DMS53 (cell line): ENCODE measurements at places on chromosomes 11 and 22.

GRCh38 chr11:48180627-48181026, 36.0 kb upstream of the OR4B1 start:
- DNase-seq = no peak

GRCh38 chr11:100910808-100911207, 218.8 kb downstream of the PGR start:
- no peak for DNase-seq

DNA sequence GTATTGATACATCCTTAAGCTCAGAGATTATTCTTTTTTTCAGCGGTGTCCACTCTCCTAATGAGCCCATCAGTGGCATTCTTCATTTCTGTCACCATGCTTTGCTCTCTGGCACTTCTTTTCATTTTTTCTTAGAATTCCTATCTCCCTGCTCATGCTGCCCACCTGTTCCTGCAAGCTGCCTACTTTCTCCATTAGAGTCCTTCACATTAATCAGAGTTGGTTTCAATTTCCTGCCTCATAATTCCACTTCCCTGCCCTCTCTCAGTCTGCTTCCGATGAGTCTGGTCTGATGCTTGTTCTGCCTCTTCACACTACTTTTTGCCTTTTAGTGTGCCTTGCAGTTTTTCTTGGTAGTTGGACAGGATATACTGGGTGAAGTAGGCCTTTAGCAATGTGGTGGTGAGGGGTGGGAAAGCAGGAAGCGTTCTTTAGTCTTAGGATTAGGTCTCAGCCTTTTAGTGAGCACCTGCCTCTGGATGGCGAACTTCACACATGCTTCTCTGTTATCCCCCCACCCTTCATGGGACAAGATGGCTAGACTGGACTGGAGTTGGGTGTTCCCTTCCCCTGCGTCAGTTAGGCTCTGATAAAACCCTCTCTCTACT, 53.6 kb downstream of the CECR2 start:
- DNase-seq = no peak

DNA sequence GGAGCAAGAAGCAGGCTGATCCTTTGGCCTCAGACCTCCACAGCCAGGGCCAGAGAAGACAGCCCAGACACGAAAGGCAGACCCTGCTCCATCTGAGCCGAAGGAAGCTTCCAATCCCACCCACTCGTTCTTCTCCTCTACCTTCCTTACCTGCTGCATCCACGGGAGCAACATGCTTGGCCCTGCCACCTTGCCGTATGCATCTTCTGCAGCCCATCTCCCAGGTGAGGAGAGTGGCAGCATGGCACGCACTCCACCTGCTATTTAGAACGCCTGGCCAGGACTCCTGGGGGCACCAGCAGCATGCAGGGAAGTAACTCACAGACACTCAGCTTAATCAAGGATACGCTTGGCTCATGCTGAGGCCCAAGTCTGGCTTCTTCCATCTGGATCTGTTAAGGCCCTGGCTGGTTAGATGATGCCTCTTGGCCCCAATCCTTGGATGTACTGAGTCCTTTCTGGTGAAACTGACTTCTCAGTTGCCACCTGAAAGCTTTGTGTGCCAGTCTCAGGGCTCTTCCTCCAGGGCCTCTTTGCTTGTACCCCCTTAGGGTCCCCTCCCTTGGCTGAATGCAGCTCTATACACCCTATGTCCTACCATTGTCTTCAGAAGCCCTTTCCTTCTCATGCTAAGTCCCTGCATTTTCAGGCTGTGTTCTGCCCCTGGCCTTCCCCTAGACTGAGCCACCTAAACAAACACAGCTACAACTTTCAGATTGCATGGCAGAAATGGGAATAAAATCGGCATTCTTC, 604.9 kb downstream of the BUD13 start:
- DNase-seq = no peak

DNA sequence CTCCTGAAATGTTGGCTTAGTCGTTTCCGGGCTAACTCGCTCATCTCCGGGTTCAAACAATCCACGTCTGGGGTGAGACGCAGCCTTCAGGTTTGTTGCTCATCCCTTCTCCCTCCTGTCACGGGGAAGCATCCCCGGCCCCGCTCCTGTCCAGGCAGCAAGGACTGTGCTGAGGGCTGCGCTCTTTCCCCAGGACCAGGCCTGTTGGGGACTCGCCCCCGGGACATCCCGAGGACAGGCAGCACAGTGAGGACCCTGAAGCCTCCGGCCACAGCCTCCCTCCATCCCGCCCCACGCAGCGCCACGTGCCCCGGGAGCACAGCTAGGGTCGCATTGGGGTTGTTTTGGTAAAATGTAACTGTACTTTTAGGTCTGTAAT, 252.0 kb downstream of the BRD1 start:
- DNase-seq = no peak
